ENCODE measurements at places on chromosomes 4 and X.

DNA sequence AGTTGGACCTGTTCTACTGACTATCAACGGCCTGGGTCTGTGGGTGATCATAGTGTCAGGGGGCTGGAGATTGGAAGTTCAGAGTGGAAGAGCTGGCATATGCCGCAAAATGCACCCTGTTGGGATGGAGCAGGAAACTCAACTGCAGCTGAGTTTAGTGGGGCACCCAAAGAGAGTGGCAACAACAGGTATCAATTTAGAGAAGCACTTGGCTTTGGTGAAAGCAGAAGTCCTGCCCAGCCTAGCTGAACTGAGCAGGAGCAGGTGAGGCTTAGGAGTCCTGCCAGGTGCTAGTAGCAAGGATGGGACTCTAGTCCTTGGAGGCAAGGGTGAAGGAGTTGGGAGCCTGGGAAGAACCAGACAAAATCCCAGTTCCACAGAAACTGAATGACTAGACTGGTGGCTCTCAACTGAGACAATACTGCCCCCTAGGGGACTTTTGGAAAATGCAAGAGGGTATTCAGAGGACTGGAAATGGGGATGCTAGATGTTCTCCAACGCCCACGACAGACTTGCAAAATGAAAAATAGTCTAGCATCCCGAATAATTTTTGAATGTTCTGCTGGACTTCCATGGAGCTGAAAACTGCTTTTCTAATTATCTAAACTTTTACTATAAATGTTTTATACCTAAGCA is 49.4 kb downstream of the RTL9 start:
- DNase-seq, result peak; percentile 57

GRCh38 chr4:186294160-186294559 is 28.2 kb downstream of the F11 start:
- DNase-seq, result no peak

DNA sequence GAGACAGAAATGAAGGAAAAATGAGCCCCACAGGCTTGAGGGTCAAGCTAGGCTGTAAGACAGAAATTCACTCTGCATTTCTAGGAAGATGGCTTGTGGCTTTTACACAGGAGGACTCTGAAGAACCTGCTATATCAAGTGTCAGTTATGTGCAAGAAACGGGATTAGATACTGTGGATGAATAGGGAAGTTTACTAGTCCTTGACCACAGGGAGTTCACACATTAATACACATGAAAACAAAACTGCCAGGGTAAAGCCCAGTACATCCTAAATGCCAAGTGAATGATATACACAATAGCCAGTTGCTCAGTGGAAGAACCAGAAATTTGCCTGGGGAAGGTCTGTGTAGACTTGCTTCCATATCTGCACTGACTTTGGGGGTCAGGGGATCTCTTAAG is 53.5 kb downstream of the TMEM131L start:
- no peak for DNase-seq

GRCh38 chr4:68342134-68342533 is 7.8 kb downstream of the YTHDC1 start:
- DNase-seq, result no peak

GRCh38 chrX:130636277-130636676 is 234.5 kb downstream of the RBMX2 start:
- DNase-seq, result no peak

GRCh38 chrX:9644335-9644734 is 121.3 kb downstream of the GPR143 start:
- peak; percentile 7 for DNase-seq

DNA sequence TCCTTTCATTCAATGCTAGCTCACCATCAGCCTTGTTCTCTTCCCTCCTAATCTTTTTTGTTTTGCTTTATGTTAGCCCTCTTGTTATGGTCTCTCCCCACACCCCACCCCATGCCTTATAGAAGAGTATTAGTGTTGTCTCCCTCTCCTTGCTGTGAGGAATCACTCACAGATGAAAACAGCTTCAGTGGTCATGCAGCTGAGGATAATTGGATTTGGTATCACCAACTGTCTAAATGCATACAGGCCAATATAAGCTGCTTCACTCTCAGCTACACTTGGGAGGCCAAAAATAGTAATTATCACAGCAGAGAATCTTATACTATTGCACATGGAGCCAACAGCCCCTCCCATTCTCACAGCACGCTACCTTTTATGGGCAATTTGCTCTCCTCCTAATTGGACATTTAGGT is 494.6 kb upstream of the FAM241A start:
- no peak for DNase-seq

GRCh38 chrX:30593440-30594200 is 16.1 kb upstream of the TASL start:
- no peak for DNase-seq

GRCh38 chrX:34656842-34657725 is at the start of gene TMEM47:
TSS of gene TMEM47 (minus strand) at chrX:34657285. CDS start at chrX:34657029, 256 bp downstream.
- no peak for DNase-seq

- no peak for DNase-seq
These were observed 1548.7 kb downstream of the PCDH7 start for GRCh38 chr4:32268863-32269262.

- DNase-seq, result no peak
These were observed 181.1 kb downstream of the MID1IP1 start for GRCh38 chrX:38982370-38982769.

GRCh38 chr4:141081921-141082395 is 51.3 kb downstream of the RNF150 start:
- no peak for DNase-seq

- no peak for DNase-seq
These were observed 39.3 kb downstream of the HMX1 start for GRCh38 chr4:8832113-8832915.

DNA sequence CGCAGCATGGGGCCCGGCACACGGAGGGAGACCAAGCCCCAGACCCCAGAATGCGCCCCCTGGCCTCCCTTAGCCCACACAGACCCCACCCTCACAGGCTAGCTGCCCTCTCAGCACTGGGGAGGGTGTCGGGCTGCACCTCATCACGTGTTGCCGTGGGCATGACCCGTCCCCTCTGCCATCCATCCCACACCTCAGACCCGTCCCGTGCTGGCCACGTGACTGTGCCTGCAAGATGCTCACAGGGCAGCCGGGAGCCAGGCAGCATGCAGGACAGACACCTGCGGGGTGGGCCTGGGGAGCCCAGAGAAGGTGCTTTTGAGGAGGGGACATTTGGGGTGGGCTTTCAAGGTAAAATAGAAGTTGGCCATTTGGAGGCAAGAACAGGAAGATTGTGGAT is 4.8 kb downstream of the MSANTD1 start:
- DNase-seq, result no peak

GRCh38 chrX:112085149-112085548 is 2.6 kb upstream of the TRPC5 start:
- no peak for DNase-seq

GRCh38 chr4:30258949-30259348 is 461.2 kb upstream of the PCDH7 start:
- no peak for DNase-seq

All from effector CD4-positive, alpha-beta T cell (primary cell).